ENCODE measurements at places on chromosomes 12 and 14.

DNA sequence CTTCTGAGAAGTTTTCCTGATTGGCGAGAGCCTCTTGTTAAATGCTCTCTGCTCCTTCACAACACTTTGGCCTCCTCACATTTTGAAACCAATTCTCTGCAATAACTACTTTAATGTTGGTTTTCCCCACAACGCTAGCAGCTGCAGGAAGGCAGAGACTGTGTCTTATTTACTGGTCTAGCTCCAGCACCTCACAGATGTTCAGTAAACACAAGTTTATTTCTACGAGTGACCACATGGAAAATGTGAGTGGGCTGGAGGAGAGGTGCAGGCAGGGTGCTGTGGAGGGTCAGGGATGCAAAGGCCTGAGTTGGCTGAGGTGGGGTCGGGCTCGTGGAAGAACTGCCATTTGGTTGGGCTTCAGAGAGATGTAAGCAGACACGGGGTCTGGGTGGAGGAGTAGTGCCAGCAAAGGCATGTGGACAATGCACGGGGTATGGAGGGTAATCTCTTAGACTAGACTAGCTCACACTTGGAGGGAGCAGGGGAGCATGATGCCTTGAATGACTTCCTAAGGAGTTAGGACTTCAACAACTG, 117.4 kb upstream of the RTL1 start:
- DNase-seq = no peak

DNA sequence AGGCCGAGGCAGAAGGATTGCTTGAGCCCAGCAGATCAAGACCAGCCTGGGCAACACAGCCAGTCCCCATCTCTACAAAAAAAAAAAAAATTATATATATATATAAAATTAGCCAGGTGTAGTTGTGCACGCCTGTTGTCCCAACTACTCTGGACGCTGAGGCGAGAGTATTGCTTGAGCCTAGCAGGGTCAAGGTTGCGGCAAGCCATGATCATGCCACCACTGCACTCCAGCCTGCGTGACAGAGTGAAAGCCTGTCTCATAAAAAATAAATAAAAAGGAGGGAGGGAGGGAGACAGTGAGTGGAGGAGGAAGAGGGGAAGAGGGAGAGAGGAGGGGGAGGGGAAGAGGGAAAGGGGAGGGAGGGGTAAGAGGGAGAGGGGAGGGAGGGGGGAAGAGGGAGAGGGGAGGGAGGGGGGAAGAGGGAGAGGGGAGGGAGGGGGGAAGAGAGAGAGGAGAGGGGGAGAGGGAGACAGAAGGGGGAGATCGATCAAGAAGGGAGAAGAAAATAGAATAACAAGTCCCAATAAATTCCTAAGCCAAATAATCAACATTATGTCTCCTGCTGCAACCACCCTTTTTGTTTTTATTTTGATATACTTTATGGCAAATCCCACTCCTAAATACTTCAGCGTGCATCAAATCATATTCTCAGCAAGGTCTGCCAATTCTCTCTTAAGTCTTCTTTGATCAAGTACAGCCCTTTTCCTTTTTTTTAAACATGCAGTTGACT, 163.9 kb downstream of the MED13L start:
- no peak for DNase-seq

DNA sequence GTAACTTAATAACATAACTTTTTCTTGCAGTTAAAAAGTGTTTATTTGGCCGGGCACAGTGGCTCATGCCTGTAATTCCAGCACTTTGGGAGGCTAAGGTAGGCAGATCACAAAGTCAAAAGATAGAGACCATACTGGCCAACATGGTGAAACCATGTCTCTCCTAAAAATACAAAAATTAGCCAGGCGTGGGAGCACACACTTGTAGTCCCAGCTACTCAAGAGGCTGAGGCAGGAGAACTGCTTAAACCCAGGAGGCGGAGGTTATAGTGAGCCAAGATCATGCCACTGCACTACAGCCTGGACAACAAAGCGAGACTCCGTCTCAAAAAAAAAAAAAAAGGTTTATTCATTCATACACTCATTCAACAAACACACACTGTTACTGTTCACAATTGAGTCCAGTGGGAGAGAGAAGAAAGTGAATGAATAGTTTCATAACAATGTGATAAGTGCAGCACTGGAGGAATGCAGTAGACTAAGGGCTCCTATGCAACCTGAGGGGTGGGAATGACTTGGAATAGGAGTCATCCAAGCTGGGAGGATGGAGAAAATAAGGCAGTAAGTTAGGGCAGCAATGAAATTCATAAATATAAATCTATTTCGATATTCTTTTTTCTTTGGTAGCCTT, 19.8 kb downstream of the DAD1 start:
- DNase-seq = no peak

DNA sequence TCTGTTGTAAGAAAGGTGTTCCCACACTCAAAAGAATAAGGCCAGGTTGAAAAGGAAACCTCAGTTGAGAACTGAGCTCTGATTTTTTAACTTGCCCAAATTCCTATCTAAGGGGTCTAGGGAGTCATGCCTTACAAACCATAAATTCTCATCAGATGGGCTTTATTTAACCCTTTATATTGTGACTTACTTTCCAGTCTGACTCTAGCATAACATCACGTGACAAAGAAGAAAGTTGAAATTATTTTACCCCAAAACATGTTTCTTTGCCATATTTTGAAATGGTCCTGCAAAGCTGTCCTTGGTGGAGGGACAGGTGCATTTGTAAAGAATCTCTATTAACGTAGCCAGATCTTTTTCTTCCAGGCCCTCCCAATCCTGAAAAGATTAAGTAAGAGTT, 411.7 kb downstream of the GALC start:
- no peak for DNase-seq

GRCh38 chr14:95197551-95197950, 40.2 kb upstream of the DICER1 start:
- DNase-seq = no peak

- no peak for DNase-seq
Observed at GRCh38 chr12:32647275-32647674, 31.8 kb upstream of the DNM1L start.

DNA sequence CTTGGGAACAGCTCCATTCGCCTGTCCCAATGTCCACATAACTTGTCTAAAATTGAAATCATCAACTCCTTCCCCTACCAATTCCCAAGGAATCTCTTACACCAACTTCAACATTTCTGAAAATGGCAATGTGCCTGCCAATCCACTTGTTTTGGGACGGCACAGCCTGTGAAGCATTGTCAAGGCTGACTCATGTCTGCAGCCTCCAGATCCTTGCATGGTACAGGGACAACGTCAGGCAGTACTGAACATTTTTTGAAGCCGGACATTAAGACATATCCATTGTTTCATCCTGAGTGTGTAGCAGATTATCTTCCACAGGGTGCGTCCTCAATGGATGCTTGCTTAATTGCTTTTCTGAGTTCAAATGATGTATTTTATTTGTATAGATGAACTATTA, 794.1 kb downstream of the BCL11B start:
- no peak for DNase-seq

GRCh38 chr12:109729801-109730200, 16.2 kb downstream of the FAM222A start:
- no peak for DNase-seq

GRCh38 chr14:94880876-94881275, 111.0 kb upstream of the GSC start:
- DNase-seq = no peak

DNA sequence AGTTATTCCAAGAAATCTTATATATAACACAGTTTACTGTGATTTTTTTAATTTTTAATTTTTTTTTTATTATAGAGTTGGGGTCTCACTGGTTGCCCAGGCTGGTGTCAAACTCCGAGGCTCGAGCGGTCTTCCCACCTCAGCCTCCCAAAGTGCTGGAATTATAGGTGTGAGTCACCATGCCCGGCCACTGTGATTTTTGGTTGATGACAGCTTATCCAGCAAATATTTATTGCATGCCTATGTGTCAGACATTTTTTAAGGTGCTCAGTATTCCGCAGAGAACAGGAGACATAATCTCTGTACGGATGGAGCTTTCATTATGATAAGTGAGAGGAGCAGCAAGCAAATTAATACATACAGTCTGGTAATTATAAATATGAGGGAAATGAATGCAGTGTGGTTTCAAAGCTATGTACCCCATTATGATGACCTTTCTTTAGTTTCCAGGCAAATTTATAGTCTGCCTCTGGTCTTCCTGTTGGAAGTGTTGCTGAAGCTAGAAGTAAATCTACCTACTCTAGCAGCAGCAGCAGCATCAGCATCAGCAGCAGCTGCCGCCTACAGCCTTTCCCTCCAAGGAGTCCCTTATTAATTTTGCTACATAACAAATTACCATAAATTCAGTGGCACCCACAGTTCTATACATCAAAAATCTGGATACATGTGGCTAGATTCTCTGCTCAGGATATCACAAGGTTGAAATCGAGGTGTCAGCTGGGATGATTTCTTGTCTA, 32.3 kb downstream of the FRS2 start:
- DNase-seq = no peak

- DNase-seq = peak; percentile 29
Observed at GRCh38 chr12:76144245-76144549, 59.7 kb upstream of the NAP1L1 start.

DNA sequence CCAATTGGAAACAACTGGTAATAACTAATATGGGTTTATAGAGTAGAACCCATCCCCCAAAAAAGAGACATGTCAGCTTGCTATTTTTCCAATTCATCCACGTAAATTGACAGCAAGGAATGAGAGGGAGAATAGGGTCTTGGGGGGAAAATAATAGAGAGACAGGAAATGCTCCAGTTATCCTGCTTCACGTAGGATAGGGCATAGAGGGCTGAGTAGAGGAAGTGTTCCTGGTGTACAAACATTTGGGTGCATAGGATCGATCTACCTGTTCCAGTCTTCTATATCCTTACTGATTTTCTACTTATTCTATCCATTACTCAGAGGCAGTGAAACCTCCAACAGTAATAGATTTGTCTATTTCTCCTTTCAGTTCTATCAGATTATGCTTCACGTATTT, 49.6 kb upstream of the COL2A1 start:
- DNase-seq = no peak

DNA sequence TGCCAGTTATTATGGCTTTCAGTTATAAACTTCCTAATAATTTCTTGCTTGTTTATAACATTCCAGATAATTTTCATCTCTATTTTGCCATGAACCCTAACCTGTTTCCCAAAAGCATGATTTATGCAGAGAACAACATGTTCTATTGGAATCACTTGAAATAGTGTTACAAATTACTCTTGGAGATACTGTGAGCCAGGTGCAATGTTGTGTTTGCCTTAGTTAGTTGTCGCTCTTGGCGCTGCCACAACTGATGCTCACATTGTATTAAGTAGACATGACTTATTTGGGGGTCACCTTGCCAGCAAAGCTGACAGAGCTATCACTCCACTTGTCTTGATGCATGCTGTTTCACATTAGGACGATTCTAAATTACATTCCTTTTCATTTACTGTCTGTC, 49.4 kb downstream of the TSPAN8 start:
- no peak for DNase-seq

DNA sequence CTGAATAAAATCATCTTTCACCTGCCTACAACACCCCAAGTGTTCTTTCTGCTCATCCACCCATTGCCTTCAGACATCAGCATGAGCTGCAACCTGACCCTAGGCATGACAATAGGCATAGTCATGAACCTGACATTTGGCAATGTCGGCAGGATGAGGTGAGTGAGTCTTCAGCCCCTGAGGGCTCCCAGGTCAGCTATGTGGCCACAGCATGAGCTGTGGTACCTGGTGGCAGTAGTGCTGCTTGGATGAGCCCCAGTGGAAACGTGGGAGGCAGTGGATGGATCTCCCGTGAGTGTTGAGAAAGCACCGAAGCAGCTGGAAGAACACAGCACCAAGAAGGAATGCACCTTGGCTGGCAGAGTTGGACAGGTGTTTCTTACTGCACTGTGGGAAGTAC, 334.8 kb upstream of the FAR2 start:
- no peak for DNase-seq

- DNase-seq = no peak
Observed at GRCh38 chr14:103488071-103488470, 34.6 kb downstream of the CKB start.

DNA sequence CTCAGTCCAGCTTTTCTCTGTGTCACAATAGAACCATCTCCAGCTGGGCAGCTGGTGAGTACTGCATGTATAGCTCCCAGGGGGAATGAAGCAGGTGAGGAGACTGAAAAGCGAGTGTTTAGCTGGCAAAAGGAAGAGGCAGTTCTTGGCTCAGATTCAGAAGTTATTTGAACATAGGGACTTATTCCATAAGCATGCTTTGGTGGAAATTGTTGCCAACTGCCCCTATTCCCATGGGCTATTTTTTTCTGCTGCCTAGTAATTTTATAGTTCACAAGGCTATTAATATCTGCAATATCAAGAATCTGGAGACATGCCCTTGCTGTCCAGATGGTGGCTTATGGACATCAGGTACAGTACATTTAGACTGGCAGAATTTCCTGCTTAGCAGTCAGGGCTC, 1112.7 kb downstream of the LRFN5 start:
- DNase-seq = no peak

GRCh38 chr12:94962670-94963069, 40.8 kb downstream of the NDUFA12 start:
- no peak for DNase-seq

Measured in tibial artery (tissue), 4 donors.